Stimulated activated CD4-positive, alpha-beta T cell treated with anti-CD3 and anti-CD28 coated beads, TNF-alpha, amount 100 ng/mL, for 1 hour (primary cell): ENCODE measurements at places on chromosomes 13 and 19.

DNA sequence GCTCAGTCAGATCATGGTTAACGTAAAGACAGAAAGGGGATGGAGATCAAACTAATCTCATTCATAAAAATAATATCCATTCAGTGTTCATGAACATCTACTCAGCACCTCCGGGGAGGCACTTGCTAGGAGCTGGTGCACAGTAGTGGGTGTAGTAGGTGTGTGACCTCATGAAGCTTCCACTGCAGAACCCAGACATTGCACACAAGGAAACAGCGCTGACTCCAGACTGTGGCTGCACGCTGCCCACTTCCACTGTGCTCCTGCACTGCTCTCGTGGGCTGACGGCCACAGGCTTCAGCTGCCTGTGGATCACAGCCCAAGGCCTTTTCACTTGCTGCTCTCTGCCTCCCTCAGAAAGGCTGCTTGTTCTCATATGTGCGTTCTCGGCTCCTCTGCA, 214.4 kb upstream of the ZNF507 start:
- DNase-seq: no peak

- DNase-seq: no peak
Observed at GRCh38 chr13:32010136-32010535, 21.4 kb upstream of the FRY start.

DNA sequence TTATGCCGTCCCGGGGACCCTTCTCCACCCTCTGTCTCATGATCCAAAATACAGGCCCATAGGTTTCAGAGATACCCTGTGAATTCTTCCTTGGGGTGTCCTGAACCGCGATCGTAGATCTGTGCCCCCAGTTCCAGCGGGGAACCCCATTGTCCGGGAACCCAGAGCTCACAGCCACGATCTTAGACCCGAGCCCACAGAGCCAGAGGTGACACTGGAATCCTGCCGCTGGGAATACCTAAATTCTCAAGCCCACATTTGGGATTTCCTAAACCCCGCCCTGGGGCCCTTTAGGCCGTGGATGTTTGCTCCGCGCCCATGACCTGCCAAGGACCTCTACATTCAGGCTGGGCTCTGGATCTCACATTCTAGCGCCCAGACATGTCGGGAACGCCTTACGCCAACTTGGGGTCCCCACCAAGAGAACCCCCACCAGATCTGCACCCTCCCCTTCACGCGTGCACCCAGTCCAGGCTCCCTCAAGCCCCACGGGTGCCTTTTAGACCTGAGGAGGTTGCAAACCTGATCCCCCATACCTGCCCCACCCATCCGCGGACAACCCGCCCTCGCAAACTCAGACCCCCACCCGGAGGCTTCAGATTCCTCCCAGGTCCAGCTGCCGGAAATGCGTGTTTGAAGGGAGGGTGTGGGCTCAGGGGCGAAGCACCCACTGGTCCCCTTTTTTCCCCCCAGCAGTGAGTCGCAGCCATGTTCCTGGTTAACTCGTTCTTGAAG, 605 bp downstream of the CAPNS1 start:
- DNase-seq: peak; percentile 32

- no peak for DNase-seq
Observed at GRCh38 chr13:103325672-103326071, 259.5 kb upstream of the SLC10A2 start.

DNA sequence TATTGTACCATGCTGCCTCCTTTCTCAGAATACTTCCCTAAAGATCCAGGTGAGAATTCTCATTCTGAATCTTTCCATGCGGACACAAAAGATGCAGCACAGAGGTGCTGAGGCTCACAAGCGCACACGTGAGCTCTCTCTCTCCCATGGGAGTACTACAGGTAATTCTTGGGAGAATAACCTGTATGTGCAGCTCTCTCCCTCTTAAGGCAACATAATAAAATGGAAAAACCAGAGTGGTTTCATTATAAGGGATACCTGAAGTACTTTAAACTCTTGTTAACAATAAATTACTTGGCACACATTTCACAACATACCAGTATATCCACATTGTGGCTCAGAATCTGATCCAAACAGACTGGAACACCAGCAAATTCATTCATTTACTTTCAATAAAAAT, 40.4 kb downstream of the INTS6 start:
- no peak for DNase-seq

DNA sequence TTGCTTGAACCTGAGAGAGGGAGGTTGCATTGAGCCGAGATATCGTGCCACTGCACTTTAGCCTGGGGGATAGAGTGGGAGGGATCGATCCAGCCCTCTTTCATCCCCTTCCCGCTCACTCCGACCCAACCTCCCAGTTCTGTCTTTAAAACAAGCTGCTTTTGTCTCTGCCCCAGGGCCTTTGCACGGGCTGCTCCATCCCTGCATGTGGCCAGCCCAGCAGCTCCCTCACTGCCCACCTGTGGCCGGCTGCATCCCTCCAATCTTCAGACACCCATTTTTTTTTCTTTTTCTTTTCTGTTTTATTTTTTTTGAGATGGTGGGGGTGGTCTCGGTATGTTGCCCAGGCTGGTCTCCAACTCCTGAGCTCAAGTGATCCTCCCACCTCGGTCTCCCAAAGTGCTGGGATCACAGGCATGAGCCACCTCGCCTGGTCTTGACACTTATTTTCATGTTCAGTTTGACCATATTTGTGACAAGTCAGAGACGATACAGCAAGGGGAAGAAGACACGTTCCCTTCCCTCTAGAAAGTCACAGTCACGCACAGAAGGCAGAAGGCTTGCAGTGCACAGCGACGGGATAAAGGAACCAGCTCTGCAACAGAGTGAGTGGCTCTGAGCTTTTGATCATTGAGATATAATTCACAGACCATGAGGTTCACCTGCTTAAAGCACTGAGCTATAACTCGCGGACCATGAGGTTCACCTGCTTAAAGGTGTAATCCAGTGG, 31.8 kb downstream of the EFNA2 start:
- no peak for DNase-seq

DNA sequence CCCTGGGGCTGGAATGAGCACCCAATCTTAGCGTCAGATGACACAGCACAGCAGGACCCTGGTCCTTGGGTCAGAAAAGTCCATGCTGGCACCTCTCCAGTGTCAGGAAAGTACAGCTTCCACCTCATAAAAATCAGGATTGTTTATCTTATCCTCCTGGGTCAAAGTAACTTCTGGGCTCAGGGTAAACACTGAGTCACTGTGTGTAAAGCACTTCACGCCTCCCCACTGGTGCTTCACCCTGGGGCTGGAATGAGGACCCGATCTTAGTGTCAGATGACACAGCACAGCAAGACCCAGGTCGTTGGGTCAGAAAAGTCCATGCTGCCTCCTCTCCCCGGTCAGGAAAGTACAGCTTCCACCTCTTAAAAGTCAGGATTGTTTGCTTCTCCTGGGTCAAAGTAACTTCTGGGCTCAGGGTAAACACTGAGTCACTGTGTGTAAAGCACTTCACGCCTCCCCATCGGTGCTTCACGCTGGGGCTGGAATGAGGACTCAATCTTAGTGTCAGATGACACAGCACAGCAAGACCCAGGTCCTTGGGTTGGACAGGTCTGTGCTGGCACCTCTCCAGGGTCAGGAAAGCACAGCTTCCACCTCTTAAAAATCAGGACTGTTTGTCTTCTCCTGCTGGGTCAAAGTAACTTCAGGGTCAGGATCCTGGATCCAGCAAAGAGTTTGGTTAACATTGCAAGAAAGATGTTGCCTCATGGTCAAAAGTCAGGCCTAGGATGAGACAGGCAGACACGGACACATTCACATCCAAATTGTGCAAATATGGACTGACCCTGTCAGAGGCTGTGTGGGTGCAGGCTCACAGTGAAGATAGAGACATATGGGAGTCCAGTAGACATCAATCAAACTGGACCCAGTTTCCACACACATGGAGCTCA, 39.2 kb upstream of the CYP2A7 start:
- no peak for DNase-seq

DNA sequence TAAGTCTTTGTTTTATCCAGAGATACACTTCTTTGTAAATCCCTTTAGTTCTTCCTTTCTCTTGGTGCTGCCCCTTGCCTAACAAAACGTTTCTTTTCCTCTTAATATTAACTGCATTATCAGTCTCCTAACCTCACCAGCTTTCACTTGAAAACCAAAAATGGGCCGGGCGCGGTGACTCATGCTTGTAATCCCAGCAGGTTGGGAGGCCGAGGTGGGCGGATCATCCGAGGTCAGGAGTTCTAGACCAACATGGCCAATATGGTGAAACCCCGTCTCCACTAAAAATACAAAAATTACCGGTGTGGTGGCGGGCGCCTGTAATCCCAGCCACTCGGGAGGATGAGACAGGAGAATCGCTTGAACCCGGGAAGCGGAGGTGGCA, 329.8 kb upstream of the MIR17HG start:
- DNase-seq: no peak

DNA sequence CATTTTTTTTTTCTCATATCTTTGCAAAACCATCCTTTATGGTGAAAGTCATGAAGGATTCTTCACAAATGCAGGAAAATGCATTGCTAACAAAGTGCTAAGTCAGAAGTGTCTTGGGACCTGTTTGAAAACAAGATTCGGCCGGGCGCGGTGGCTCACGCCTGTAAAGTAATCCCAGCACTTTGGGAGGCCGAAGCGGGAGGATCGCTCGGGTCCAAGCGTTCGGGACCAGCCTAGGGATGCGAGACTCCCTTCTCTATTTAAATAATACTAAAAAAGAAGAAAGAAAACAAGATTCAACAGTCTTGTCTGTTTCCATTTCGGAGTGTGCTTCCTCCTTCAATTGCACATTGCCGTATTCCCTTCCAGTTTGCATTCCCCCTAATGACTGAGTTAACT, 819 bp downstream of the EID2B start:
- DNase-seq: no peak

DNA sequence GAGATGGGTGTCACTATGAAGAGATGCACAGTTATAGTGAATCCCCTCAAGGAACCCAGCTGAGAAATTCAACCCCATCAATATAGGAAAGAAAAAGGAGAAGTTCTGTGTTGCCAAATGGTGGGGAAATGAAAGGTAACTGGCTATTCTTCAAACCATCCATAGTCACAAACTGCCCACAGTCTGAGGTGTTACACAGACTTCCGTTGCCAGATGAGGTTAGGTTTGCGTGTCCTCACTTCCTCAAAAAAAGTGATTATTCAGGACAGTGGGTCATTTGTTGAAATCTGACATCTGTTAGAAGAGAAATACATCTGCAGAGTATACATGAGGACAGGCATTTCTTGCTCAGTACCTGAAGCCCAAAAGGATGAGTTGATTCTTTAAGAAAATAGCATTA, 9.0 kb downstream of the SIGLEC5 start:
- no peak for DNase-seq

DNA sequence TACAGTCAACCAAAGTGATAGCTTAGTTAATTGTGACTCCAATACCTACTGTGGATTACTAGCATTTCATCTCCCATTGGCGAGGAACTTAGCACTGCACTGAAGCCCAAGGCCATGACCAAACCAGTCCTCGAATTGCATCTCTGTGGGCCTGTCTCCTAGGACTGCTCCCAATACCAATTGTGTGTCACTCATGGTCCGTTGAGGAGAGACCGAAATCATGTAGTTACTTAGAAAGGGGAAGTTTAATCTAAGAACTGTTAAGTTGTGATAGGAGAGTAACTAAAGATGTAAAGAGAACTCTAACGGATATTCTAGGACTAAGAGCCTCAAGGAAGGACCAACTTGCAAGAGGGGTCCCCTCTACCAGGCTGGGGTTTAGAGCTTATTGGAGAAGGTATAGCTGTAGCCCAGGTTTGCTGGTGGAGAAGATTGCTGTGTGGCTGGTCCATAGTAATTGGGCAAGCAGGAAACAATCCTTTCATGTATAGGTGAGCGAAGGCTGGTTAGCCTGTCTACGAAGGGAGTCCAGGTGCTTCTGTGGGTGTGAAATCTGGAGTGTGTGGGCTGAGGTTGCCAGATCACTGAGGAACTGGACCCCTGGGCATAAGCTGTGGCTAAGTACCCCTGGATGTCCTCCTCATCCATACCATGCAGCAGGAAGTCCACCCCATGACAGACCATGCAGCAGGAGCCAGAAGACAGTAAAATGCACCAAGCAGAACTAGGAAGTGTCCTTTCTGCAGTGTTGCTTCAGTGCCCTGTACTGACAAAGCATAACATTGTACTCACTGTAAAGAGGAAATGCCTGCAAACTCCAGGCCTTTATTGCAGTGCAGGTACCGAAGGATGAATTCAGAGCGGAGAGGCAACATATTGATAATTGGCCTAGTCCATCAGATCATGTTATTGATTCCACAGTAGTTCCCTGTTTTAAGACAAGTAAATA, 30.8 kb downstream of the DNAJC3 start:
- DNase-seq: no peak

GRCh38 chr13:48231080-48231479, 1.9 kb upstream of the ITM2B start:
- DNase-seq: no peak

DNA sequence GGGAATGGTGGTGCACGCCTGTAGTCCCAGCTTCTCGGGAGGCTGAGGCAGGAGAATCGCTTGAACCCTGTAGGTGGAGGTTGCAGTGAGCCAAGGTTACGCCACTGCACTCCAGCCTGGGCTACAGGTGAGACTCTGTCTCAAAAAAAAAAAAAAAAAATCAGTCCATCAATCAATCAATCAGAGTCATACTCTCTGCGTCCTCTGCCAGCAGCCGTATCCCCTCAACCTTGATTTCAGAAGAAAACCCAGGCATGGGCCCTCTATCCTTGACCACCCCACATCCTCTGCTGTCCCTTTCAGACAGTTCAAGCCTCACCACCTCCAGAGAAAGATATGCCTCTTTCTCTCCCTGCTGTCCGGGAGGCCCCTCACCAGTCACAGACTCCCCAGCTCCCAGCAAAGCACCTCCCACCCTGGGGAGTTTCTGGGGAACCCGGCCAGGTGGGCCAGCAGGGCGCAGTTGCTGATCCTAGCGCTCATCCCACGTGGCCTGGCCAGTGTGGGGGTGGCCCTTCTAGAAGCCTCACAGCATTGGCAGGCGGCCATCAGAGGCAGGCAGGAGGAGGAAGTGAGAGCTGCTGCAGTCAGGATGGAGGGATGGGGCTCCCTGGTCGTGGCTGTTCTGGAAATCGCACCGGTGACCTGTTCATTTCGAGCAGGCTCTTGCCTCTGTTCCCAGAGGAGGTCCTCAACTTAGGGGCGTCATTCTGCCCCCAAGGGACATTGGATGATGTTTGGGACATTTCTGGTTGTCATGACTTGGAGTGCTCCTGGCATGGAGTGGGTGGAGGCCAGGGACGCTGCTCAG, 10.2 kb upstream of the JSRP1 start:
- no peak for DNase-seq

DNA sequence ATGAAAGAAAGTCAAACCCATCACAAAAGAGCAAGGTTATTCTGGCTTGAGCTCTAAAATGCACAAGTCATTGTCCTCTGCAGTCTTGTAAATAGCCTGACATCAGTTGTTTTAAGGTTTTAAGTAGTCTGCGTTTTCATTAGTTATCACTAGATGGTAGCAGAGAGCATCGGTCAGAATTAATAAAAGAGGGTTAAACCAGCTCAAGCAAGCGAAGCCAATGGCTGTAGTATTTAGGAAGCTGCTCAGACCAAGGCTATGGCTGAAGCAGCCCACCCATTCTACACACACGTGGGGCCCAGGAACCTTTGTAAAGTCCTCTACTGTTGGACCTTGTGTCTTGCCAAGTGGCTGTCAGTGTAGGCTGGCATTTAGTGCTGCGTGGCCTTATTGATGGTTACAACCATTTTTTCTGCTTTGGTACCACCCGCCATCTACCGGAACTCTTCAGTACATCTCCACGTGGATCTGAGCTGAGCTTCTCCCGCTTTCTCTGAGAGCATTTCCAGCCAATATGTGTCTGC, 13.3 kb upstream of the ZNF57 start:
- no peak for DNase-seq

- DNase-seq: no peak
Observed at GRCh38 chr19:23436944-23437343, 41.7 kb upstream of the ZNF91 start.
